Psoas muscle (tissue), 8 donors: ENCODE measurements at places on chromosomes 16 and 17.
A peak's percentile ranks its signal among the peaks of the same experiment; 100 is the strongest.

DNA sequence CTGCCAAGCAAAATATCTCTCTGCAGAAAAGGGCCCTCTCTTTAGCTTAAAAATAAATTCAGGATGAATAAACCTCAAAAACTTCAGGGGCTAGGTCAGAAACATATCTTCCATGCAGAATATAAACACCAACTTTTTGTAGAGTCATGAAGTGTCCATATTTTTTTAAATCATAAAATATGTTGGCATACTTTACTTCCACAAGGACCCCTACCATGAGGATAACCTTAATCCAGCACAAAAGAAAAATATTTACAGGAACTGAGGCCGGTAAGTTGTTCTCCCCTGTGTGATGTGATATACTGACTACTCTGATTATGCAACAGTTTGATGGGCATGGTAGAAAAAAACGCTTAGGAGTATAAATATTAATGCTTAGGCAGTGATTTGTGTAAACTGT, 264.8 kb upstream of the CDH11 start:
- no peak for DNase-seq

- no peak for DNase-seq
Observed at GRCh38 chr17:7077911-7078546, 2.0 kb downstream of the CLEC10A start.

DNA sequence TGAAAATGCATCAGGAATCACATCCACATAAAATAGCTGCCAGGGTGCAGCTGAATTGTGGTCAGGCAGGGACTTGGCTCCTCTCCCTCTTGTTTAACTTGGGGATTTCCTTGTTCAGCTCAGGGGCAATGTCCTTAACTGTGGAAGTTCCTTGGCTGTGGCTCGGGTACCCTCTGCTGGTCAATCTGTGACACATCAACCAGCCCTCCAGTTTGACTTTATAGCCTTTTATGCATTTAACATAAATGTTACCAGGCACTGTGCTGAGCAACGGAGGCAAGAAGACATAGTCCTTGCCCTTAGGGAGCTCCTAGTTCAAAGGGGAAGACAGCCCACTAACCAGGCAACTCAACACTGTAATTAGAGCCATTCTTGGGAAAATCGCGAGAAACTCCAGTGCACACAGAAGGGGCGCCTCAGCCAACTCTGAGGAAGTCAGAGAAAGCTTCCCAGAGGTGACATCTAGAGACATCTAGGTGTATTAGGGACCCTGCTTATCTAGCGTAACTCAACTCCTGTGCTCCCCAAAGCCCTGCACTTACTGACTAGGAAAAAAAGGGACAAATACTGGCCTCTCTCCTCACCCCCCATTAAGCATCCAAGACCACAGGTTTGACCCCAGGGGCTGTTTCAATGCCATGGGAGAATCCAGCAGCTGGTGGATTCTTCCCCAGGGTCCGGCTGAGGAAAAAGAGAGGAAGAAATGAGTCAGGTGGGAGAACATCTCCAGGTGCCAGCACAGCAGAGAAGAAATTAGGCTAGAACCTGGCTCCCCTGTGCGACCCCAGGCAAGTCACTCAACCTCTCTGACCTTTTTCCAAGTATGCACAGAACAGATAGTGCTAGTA, 17.3 kb upstream of the EEF2K start:
- peak; percentile 74 for DNase-seq

- no peak for DNase-seq
Observed at GRCh38 chr16:89602952-89603590, 10.4 kb upstream of the DPEP1 start.

DNA sequence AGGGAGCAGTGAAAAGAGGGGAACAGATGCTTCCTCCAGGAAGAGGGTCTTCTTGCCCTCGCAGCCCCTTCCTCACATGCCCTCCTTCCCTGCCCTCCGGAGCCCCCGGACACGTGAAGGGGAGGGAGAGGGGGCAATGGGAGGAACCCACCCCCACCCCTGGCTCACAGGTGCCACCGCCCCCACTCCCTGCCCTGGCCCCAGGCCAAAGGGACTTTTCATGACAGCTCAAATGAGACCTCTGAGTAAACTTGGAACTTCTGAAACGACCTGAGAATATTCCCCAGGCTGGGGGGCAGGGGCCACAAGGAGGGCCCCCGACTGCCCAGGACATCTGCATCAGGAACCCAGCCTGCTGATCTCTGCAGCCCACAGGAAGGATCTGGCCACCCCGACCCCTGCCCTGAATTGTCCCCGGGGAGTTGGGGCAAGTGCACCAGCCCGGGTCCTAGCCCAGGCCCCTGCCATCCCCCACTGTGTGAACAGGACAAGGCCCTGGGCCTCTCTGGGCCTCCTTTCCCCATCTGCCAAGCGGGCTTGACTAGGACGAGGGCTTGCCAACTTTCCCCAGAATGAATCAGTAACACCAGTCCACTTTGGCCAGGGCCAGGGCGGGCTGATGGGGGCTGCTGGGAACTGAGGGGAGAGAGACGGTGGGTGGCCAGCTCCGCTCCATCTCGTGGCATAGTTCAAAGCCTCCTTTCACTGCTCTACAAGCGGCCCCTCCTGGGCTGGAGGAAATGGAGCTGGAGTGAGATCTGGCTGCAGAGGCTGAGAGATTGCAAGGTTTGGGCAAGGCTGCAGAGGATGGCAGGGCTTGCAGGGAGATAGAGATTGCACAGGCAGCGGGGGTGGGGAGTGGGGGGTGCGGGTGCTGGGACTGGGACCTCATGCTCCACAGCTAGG, 3.8 kb downstream of the IL21R start:
- DNase-seq: no peak

- DNase-seq: peak; percentile 92
Observed at GRCh38 chr17:78716814-78717393, 65.2 kb downstream of the CYTH1 start.

- no peak for DNase-seq
Observed at GRCh38 chr16:57383276-57384247, 11.3 kb downstream of the CX3CL1 start.

GRCh38 chr16:85652431-85653221, 36.1 kb downstream of the GINS2 start:
- peak; percentile 88 for DNase-seq

DNA sequence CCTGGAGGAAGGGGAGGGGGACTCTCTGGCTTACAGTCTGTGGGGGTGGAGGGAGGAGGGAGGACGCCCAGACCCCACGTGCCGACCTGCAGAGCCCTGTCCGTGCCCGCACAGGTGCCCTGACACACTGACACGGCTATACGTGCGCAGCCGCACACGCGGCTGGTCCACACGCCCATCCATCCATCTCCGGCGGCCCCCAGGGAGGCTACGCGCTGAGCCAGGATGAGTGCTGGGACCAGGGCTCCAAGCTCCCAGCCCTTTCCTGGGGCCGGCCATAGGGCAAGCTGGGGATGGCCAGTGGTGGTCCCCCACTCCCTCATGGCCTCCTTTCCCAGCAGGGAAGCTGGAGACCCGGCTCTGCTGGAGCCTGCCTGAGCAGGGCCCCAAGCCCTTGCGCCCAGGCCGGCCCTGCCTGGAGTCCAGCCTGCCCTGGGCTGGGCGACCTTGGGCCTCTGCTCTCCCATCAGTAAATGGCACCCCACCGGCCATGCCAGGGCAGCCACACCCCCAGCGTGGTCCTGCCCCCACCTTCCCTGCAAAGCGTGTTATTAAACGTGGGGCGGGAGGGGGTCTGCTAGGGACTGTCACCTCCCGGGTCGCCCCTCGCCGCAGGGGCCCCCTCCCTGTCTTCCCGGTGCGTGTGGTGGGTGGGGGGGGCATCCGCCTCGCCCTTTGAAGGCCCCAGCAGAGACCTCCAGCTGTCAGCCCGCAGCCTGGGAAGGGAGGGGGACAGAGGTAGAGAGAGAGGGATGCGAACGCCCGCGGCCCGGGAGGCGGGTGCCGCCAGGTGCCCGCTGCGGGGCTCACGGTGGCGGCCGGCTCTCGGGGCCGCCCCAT, 863 bp downstream of the CASKIN1 start:
- DNase-seq: no peak

DNA sequence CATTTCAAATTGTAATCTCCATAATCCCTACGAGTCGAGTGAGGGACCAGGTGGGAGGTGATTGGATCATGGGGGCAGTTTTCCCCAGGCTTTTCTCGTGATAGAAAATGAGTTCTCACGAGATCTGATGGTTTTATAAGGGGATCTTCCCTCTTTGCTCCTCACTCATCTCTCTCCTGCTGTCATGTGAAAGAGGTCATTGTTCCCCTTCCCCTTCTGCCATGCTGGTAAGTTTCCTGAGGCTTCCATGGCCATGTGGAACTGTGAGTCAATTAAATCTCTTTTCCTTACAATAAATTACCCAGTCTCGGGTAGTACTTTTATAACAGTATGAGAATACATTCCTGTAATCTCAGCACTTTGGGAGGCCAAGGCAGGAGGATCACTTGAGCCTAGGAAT, 76.7 kb upstream of the MARCHF10 start:
- no peak for DNase-seq
